GM19239 (cell line): ENCODE measurements at places on chromosomes 12 and 14.
A peak's percentile ranks its signal among the peaks of the same experiment; 100 is the strongest.

DNA sequence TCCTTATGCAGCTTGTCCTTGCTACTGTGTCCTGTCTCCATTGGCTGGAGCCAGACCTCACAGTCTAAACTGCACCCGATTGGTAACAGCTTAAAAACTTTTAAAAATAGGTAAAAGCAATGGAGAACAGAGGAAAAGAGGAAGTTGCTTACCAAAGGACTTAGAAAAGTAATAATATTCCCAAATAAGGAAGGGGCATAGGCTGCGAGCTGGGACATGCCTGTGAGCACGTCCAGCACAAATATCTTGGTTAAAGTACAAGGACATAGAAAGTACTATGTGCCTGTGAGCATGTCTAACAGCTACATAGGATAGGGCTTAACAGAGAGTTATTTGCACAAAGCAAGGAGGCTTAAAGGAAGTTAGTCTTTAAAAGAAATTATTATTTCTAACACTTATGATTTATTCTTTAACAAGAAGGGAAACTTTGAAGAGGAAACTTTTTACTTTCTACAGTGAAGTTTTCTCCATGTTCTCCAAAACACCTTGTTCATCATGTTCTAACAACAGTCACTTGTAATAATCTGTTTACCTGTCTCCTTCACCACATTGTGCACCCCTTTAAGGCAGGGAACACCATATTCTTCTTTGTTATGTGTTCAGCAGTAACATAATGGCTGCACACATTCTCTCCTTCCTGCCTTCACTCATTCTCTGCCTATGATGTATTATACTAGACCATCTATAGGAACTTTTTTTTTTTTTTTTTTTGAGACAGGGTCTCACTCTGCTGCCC is 9.8 kb upstream of the UBE2N start:
- DNase-seq, result no peak

DNA sequence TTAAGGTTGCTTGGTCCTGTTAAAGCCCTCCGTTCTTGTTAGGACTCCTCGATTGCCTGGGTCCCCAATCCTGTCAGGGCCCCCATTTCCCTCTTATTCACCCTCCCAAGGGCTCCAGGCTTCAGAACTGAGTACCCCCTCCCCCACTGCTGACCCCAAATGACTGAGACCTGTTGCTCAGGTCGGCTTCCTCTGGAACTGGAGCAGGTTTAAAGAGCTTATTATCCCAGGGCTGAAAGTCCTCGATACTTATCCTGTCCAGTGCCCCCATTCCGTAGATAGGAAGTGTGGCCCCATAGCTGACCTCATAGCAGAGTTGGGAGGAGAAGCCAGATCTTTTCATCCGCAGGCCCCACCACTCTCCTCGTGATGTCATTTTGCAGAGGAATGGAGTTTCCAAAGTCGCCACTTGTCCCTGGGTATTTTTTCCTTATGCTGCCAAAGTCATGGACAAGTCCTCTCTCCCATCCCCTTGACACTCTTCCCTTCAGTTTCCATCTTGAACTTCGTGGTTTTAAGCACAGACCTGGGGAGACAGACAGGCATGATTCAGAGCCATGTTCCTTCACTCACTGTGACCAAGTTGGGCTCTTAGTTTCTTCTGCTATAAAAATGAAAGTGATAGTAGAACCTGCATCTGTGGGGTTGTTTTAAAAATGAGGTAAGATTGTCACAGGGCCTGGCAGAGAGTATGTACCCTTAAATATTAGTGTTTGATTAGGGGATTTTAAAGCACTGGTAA is 1.2 kb downstream of the USP30 start:
- peak; percentile 32 for DNase-seq

GRCh38 chr12:116126610-116127009 is 150.9 kb downstream of the MED13L start:
- no peak for DNase-seq

GRCh38 chr14:99573436-99574098 is 30.4 kb downstream of the CCDC85C start:
- no peak for DNase-seq

DNA sequence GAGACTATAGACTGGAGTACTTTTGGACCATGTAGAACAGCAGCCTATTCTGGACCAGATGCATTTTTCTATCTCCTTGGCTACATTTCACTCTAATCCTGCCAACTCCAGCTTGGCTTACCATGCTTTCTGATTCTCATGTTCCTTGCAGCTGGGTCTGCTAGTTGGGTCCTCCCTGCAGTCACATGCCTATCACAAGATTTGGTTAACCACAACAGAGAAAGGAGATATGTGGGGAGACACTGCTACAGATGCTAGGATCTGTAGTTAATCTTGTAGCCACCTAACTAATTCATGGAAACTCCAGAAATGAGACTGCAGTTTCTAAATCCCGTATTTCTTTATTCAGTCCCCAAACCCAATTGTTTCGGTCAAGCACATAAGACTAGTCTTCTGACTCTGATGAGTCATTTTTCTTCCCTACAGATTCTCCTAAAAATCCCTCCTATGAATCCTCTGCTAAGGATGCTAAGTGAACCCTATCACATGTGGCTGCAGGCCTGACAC is 410.6 kb downstream of the DAD1 start:
- DNase-seq, result no peak

DNA sequence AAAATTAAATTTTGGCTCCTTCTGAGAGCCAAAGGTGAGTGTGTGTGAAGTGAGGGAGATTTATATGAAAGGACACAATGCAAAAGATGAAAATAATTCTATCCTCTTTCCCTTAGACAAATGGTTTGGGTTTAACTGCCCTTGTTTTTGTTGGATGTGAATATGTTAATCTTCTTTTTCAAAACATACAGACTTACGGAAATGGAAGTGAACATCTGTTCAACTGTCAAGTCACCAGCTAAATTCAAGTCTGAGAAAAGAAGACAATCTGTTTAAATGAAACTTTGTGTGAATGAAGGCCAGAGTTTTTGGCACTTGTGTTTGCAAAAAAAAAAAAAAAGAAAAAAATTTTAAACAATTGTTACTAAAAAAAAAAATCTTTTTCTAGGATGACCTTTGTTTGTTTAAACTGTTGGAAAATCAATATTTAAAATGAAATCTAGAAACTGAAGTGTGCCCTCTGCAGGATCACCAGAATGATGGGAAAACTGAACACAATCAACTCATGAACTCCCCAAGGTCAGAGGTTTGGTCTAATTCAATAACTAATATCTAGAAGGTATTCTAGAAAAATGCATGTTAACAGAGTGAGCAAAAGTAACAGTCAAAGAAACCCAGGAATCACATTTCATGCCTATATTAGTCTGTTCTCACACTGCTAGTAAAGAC is 448.8 kb downstream of the FLRT2 start:
- DNase-seq, result no peak

DNA sequence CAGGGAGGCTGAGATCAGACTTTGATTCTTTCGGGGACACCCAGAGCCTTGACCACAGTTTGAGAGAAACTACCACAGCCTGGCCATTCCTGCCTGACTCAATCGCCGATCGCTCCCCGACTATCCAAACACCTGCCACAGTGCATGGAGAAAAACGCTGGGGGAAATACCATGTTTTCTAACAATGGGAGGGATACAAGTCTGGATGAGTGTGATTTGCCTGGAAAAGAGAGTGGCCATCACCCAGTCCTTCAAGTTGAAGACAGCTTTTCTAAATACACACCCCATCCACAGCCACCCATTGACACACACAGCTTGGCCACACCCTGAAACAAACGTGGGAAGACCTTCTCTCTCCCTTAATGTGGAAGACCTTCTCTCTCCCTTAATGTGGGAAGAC is 6.7 kb upstream of the VASH1 start:
- no peak for DNase-seq
